ENCODE measurements at places on chromosomes 13 and 19.

GRCh38 chr13:29753618-29754472, 96.6 kb downstream of the UBL3 start:
- no peak for DNase-seq

DNA sequence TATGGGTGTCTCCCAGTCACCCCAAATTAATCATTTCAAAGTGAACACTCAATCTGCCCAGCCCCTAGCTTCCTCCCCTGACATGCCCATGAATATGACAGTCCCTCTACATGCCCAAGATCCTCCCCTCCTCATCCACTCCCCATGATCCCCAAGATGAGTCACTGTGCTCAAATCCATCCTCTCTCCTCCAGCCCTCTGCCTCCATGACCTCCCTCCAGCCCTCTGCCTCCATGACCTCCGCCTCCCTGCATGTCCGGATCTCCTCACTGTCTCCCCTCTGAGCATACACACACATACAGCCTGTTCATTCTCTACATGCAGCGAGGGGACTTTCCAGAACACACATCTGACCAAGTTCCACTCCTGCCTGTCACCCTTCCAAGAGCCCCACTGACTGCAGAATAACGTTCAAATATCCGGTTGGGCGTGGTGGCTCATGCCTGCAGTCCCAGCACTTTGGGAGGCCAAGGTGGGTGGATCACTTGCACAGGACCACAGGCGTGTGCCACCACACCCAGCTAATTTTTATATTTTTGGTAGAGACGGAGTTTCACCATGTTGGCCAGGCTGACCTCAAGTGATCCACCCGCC, 18.4 kb upstream of the FEM1A start:
- no peak for DNase-seq

DNA sequence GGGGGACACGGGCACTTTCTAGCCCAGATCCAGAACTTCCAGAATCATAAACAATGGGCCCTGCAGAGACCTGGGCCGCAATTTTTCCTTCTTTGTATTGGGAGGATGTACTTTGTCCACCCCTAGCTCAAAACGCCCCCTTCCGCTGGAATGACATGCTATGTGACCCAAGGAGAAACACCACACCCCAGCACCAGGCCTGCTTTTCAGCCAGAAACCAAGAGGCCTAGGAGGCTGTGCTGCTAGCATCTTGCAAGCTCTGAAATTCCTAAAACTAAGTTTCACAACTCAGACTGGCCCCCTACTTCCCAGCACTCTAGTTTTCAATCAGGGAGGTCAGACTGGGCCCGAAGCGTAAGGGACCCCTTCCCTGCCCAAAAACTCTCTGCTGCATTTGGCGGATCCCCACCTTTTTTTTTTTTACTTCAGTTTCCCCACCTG, 538 bp downstream of the LSM4 start:
- no peak for DNase-seq

GRCh38 chr19:48842789-48843162, 6.5 kb upstream of the HSD17B14 start:
- peak; percentile 42 for DNase-seq

- peak; percentile 86 for DNase-seq
Observed at GRCh38 chr19:46856062-46857022, 4.5 kb upstream of the ARHGAP35 start.

- DNase-seq = peak; percentile 12
Observed at GRCh38 chr19:56333506-56333905, 18.9 kb upstream of the ZSCAN5A start.

DNA sequence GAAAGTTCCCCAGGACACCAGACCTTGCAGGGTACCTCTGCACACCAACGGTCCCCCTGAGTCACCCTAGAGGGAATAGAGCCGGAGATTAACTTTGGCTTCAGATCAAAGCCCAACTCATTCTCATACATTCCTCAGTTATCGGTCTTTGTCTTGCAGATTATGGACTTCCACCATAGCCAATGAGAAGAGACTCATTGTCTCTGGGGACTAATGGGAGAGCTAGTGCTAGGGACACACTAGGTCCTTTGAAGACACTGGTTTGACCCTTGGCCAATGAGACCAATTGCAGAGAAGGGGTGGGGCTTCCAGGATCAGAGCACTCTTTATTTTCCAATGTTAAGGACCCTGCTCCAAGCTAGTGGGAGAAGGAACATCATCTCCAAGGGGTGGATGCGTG, 6.1 kb downstream of the KLK7 start:
- no peak for DNase-seq

DNA sequence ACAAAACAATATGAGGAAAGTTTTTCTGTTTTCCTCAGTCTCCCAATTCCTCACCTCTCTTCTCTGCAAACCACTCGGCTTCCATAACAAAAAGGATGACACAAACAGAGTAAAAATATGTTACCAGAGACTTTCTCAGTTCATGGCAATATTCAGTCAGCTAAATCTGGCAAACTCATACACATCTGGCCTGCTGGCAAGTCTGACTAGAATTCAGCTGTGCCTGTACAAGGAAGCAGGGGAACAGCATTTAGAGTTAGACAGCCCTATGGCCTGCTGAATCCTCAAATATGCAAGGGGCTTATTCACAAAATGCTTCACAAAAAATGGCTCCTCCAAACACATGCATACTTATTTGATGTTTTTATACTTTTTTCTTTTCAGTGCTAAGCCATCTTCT, 227.8 kb downstream of the ENOX1 start:
- no peak for DNase-seq

DNA sequence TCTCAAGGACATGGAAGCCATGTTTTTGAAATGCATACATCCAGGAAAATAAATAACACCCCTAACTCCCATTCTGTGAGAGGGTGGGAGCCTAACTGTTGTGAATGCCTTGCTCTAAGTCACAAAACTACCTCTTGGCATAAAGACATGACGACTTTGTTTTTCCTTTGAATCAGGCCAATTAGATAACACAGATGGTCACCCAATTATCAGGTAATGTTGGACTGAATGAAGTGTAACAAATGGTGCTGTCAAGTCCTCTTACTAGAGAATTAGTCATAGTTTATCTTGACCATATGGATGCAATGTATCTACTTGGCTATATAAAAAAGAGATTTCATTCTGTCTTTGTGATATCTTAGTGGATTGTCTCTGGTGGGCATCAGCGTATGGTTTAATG, 553.6 kb upstream of the ATXN8OS start:
- no peak for DNase-seq

GRCh38 chr13:109833071-109833470, 46.7 kb upstream of the IRS2 start:
- no peak for DNase-seq

- DNase-seq = no peak
Observed at GRCh38 chr19:43799502-43800142, 2.6 kb downstream of the LYPD5 start.

- DNase-seq = no peak
Observed at GRCh38 chr19:43498233-43498842, 6.2 kb downstream of the PHLDB3 start.

DNA sequence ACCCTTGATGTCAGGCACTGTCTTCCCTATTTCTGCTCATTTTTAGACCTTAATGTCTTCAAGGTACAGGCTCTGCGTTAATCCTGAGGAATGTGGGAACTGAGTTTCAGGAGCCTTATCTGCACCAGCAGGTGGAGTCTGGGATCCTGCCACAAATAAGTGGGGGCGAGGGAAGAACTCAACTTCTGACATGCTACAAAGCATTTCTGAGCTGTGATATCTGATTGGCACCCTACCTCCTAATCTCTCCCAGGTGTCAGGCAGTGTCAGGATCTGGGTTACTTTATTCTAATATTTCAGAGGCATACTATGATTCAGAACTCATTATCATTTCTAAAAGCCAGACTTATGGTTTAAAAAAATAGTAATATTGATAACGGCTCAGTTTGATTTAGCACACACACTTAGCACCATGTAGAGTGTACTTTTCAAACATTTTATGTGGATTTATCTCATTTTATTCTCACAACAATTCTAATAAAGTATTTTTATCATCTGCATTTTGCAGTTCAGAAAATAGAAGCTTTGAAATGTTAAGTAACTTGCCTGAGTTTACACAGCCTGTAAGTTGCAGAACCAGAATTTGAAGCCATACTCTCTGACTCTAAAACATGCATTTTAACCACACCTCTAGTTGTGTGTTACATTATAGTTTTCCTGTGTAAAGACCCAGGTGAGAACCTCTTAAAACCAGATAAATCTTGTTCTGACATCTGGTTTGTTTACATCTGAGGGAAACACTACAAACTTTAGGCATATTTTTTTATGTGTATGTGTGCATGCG, 358.6 kb downstream of the TDRD3 start:
- DNase-seq = no peak

- DNase-seq = no peak
Observed at GRCh38 chr13:23554000-23554399, 16.2 kb upstream of the TNFRSF19 start.

DNA sequence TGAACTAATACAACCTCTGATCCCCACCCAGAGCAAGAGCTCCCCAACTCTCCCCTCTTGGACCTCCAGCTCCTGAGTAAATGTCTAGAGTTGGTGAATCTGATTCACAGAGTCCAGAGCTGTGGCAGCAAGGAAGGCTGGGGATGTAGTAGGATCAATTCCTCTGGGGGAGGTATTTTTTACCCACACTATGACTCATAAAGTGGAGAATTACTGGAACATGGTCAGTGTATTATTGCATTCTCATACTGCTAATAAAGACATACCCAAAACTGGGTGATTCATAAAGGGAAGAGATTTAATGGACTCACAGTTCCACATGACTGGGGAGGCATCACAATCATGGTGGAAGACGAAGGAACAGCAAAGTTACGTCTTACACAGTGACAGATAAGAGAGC, 496.7 kb downstream of the EFNB2 start:
- DNase-seq = no peak

DNA sequence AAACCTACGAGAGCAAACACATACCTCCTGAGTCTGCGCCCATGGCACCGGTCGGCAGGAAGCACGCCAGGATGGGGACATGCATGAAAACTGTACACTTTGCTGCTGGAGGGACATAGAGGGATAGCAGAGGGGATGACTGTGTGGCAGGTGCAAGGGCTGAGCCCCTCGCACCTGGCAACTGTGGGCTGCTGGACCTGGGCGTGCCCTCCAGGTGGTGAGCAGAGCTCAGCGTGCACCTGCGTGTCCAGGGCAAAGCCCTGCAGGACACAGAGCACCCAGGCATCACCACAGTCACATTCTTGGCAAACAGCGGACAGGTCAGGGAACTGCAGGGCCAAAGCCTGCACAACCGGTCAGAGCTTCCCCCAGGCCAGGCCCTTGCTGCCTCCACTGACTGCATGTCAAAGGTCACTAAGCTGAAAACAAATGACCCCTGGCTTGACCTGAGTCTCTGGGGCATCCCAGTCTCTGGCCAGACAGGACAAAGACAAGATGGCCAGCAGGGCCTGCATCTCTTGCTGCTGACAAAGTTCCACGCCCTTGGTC, 9.0 kb upstream of the ISYNA1 start:
- no peak for DNase-seq

DNA sequence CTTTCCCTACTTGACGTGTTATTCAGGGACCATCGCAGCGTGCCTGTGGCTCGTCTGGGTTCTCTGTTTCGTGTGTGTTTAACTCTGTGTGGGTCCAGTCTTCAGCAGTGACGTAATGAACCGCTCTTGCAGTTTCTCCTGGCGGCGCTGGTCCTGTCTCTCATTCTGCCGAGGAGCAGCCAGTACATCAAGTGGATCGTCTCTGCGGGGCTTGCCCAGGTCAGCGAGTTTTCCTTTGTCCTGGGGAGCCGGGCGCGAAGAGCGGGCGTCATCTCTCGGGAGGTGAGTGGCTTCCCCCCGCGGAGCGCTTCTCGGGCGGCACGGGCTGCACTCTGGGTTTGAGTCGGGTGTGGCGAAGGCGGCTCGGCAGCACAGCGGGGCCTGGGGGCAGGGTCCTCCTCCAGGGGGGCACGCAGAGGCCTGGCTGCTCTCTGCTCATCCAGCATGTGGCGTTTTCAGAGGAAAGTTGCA, 36.3 kb upstream of the TFDP1 start:
- DNase-seq = no peak

DNA sequence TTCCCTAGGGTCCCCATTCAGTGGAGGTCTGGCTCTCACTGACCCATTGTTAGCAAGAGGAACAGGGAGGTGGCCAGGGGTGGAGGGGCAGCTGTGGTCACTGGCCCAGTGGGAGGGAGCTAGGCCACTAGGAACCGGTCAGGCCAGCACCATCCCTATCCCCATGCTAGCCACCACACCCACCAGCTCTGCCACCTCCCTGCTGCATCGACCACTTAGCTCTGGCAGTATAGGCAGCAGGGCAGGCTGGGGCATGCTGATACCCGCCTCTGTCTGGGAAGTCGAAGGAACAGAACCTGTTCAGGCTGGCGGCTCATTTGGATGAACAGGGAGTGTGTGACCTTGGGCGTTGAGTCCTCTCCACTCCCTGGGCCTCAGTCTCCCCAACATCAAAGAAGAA, 4.7 kb downstream of the PPP1R13L start:
- DNase-seq = no peak

- peak; percentile 15 for DNase-seq
Observed at GRCh38 chr19:3687774-3688706, 12.2 kb downstream of the PIP5K1C start.

DNA sequence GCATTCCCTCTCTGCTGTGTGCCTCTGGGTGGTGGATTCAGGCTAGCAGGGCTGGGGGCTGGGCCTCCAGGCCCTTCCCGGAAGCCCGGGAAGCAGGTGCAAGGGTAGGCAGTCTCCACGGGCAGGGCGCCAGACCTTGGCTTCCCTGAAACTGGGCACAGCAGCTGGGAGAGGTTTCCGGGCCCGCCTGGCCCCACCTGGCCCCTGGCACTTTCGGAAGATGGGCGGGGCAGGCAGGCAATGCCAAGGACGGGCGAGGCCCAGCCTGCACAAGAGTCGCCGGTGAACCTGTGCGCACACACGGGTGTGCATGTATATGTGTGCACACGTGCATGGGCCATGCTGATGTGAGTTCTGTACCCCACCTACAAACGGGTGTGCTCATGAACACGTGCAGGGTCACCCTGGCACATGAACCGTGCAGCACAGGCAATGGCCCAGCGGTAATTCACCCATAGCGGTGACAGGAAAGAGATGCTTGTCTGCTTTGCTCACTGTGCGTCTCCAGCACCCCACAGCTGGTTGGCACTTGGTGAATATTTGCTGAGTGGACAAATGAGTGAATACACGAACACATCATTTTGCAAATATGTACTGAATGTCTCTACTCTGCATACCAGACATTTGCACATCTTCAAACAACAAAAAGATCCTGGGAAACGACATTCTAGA, 15.3 kb downstream of the GADD45B start:
- DNase-seq = no peak

GRCh38 chr13:43150369-43151207, 127.2 kb downstream of the DNAJC15 start:
- no peak for DNase-seq

GRCh38 chr13:87661471-87661870, 9.7 kb upstream of the SLITRK5 start:
- DNase-seq = no peak

DNA sequence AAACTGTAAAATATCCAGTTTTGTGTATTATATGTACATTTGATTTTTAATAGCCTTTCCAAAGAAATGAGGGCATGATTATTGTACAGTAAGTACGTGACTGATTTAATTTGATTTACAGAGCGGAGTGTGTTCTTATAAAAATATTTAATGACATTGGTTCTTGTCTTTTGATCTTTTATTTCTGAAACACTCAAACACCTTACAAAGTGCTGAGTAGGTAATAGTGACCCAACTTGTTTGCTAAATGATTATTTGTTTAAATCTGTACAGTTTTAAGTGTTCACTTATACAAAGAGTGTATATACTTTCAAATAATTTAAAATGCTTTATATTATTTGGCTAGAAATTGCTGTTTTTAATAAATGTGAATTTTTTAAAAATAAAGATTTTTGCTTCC, 71.5 kb downstream of the COG3 start:
- DNase-seq = no peak

GRCh38 chr13:48125794-48126228, 30.9 kb upstream of the MED4 start:
- no peak for DNase-seq
